ENCODE measurements at places on chromosomes 6 and 20. TPM values are rescaled to one million over a fixed set of nuclear protein-coding genes. Genes with fewer than 3 reads are reported as not detected.

The LINC00237 gene
- total RNA-seq = 2.1 TPM

The APOM gene
- total RNA-seq = 1.0 TPM

The OXT gene
- total RNA-seq = not detected

The CCR6 gene
- not detected for total RNA-seq

The DPPA5 gene
- not detected for total RNA-seq

The GPX5 gene
- not detected for total RNA-seq

The CHMP4B gene
- 75.4 TPM for total RNA-seq

All from camera-type eye (tissue), 1 donor.